ENCODE measurements at places on chromosomes 7 and 10.

DNA sequence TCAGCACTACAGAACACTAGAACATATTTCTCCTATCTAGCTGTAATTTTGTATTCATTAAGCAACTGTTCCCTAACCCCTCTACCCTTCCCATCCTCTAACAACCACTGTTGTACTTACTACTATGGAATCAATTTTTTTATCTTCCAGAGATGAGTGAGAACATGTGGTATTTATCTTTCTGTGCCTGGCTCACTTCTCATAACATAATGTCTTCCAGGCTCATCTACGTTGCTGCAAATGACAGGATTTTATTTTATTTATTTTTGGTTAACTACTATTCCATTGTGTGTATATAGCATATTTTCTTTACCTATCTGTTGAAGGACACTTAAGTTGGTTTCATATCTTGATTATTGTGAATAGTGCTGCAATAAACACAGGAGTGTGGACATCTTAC is 200.9 kb upstream of the CHRM2 start:
- no peak for DNase-seq

DNA sequence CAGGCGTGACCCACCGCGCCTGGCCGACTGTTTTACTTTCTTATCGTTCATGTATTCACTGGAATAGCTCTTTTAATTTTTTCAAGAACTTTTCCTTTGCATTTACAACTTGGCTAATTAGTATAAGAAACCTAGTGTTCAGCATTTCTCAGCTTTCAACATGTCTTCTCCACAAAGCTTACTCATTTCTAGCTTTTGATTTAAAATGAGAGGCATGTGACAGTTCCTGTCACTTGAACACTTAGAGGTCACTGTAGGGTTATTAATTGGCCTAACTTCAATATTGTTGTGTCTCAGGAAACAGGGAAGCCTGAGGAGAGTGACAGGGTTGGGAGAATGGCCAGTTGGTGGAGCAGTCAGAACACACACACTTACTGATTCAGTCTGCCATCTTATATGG is 125.1 kb upstream of the GPR22 start:
- no peak for DNase-seq

GRCh38 chr7:106588422-106589197 is 72.3 kb downstream of the CCDC71L start:
- DNase-seq = no peak

DNA sequence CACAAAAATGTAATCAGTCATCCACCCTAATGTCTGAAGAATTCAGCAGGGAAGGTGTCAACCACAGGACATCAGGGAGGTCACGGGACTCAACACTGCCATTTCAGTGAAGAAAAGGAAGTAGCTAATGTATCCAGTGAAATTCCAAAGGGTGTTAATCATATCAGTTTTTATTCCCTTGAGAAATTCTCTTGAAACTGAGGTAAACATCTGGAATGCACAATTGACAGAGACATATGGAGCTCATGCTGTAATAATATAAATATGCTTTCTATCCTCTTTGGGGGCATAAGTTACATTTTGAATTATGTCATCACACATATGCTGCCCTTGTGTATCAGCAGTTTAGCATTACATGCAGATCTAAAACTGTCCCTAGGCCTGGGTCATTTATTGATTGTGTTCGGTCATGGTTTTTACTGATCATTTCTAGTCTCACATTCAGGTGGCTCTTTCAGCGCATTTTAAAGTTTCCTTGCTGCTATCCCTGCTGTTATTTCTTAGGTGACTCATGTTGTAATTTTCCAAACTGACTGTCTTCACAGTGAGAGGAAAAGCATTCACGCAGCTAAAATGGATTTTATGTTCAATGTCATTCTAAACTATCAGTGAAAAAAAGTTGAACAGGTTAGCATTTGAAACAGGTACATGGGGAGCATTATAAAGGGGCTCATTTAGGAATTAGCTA is 273.9 kb downstream of the TSPAN12 start:
- no peak for DNase-seq

- no peak for DNase-seq
These were observed 103.9 kb downstream of the TNS3 start for GRCh38 chr7:47478017-47478344.

- no peak for DNase-seq
These were observed 187.8 kb downstream of the FAM107B start for GRCh38 chr10:14586901-14587300.

GRCh38 chr7:136070736-136071505 is 93.8 kb upstream of the MTPN start:
- DNase-seq = peak; percentile 19

GRCh38 chr10:33005322-33006301 is 47.6 kb upstream of the ITGB1 start:
- DNase-seq = peak; percentile 43

- no peak for DNase-seq
These were observed 79.8 kb downstream of the CHN2 start for GRCh38 chr7:29274146-29275017.

- DNase-seq = no peak
These were observed 339.0 kb downstream of the RNLS start for GRCh38 chr10:88243836-88244730.

DNA sequence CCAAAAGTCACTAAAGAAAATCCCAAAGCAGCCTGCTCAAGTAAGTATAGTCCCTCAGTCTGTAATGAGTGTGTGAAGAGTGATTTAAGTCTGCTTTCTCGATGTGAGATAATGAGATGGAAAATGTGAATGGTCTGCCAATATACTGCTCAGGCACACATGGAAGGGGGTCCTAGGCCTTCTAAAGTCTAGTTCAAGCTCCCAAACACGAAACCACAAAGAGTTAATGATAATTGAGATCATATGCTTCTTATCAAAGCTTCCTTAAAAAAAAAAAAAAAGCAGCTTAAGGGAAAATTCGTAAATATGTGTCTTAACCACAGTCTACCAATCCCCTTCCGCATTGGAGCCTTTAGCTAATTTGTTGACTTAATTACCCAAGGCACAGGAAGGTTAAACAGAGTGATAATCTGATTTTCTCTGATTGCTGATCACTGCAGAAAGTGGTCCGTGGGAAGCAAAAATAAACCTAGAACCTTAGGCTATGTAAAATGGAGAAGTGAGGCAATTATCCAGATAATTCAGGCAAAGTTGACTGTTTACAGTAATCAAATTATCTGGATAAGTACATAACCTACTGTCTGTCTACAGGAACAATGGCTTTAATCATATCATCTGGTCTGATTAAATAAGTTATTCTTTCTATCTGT is 172.9 kb downstream of the MBL2 start:
- no peak for DNase-seq

- DNase-seq = no peak
These were observed 190.1 kb downstream of the LRRTM3 start for GRCh38 chr10:67115972-67116371.

DNA sequence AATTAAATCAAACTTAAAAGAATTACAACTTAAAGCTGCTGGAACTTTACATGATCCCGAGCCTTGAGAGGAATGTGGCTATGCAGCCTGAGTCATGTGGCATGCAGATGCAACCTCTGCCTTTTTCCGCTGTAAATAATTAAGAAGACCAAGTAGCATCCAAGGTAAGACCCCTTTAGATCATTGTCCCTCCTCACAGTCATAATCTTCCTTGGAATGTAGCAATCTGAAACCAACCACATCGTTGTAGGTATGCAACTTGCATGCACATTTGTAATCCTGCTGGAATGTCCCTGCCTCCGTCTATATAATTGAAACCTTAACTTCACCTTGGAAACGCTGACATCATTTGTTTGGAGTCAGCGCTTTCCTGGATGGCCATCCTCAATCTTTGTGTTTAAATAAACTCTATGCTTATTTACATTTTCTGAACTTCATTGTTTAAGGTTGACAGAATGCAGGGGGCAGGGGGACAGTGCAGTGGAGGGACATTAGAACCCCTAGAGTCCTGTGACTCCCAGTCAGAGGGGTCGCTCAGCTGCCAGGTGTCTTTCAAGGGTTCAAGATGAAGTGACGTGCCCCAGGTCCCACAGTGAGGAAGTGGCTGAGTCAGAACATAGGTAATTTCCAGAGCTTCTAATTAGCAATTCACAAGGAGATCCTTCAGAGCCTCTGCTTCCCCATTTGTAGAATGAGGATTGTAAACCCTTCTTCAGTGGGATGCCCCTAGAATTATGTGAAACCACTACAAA is 110.7 kb downstream of the RALA start:
- DNase-seq = no peak

DNA sequence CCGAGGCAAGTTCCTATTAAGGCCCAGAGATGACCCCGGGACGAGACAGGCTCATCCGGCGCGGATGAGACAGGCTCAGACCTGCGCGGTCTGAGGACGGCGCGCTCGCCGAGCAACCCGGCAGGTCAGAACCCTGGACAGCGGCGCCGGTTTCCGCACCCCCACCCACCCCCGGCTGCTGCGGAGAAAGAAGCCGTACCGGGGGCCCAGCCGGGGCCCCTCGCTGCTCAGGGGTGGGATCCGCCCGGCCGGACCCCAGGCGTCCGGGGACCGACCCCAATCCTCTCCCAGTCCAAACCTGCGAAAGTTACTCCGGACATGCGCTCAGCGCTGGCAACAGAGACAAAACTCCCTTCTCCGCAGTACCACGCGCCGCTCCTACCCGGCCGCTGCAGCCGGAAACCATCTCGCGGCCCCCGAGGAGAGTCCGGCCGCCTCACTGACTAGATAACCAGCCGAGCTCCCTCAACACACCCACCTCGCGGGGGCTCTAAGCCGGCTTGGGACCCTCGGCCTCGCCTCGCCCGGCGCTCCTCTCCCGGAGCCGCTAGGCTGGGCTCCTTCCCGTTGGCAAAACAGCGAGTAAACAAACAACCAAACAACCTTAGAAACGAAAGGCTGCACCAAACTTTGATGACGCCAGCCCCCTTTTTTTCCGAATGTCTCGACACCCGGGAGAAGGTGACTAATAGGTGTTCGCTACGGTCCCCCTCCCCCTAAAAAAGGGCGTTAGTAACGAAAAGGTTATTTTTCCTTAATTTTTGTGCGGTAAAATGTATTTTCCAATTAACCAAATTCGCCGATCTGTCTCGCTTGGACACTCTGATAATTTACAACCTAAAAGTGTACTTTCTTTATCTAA is 2.3 kb upstream of the DRGX start:
- DNase-seq = peak; percentile 5

- no peak for DNase-seq
These were observed 20.0 kb upstream of the JAZF1 start for GRCh38 chr7:28200598-28200997.

- DNase-seq = no peak
These were observed 50.7 kb upstream of the ITGB8 start for GRCh38 chr7:20279979-20280378.
